T follicular helper cell (primary cell): ENCODE measurements at places on chromosomes 11 and 22.

GRCh38 chr11:132115454-132115853, 745.0 kb downstream of the NTM start:
- DNase-seq, result no peak

- no peak for DNase-seq
Observed at GRCh38 chr11:34182921-34183685, 77.7 kb downstream of the NAT10 start.

GRCh38 chr11:109026891-109027489, 362.1 kb downstream of the DDX10 start:
- DNase-seq, result no peak

DNA sequence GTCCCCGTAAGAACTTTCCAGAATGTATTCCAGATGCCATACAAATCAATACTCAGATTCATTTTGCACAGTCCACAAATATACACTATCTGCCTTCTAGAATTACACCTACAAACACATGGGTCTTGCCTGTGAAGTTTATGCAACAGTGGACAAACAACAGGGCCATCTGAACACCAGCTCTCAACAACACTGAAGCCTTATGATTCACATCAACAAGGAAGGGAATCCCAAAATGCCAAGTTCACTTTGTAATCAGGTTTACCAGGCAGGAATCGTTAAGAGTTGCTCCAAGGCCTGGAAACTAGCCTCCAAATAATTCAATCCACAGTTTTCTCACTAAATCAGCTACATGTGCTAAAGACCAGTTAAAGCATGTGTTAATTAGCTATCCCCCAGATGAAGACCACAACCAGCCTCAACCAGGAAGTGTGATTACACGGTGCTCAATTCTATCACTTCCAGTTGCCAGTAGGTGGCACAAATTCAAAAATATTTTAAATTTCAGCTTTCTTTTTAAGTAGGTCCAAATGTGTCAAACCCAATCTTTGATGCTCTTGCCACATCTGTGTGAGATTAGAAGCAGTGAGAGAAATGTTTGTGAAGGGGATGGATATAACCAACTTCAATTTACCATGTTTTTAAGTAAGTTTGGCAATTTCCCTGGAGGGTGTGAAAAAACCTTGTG, 139.1 kb upstream of the BDNF start:
- DNase-seq, result no peak

DNA sequence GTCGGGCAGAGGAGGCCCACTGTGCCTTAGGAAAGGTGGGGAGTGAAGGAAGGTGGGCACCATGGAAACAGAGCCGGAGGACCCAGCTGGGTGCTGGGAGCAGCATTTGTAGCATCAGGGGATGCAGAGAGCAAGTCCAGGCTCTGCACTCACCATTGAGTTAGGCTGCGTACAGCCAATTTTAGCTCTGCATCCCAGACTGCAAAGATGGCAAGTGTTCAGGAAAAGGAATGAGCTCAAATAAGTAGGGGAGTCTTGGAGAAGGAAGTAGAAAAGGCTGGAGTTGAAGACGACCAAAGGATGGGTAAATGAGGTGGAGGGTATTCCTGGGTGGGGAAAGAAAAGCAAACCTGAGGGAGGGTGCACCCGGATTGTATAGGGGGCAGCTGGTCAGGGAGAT, 31.6 kb upstream of the ETS1 start:
- no peak for DNase-seq

DNA sequence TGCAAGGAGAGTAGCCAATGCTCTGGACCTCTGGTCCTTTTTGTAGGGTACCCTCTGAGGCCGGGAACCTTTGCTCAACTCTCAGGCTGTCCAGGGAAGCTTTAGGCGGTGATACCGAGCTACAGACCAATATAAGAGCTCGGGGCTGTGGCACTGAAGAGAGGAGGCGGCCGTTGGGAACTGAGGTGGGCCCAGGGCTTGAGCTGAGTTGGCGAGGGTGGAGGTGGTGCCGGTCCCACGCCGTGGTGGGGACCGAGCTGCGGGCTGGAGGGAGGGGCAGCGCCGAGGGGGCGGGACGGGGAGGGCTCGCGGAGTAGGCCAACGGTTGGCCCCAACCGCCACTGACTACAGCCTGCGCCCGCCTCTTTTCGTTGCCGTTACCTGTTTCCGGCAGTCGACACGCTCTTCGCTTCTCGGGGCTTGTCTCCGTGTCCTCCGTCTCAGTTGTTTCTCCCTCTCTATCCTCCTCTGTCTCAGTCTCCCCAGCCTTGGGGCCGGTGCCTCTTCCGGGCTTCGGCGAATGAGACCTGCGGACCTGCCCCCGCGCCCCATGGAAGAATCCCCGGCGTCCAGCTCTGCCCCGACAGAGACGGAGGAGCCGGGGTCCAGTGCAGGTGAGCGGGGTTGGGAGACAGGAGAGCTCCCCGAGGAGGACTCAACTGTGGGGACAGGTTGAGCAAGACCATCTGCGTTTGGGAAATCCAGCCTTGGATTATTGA, at the start of gene NEU3:
Gene NEU3 (plus strand): TSS at position 393 of the 719 bp plus-strand sequence. CDS start 128 bp downstream, at position 521.
- peak; percentile 75 for DNase-seq
